ENCODE measurements at places on chromosomes 5 and 9.

GRCh38 chr5:130963798-130964197 lies 201.3 kb downstream of the HINT1 start:
- DNase-seq: no peak

GRCh38 chr9:135413461-135413860 lies 66.1 kb upstream of the PPP1R26 start:
- no peak for DNase-seq

DNA sequence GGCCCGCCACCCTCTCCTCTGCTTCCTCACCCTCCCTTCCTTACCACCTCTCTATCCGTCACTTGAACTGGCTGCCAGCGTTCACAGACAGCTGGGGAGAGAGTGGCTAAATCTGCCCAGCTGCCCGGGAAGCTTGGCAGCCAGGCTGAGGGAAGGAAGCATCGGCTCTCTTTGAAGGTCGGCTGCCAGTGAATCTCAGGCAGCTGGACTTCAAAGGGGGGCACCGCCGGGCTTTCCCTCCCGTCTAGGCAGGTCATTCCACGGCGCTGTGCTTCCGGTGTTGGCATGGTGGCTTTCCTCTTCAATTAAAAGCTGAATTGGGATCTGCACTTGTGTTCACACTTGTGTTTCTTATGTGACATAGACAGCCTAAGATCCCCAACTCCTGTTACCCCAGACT lies 174.0 kb downstream of the GDNF start:
- no peak for DNase-seq

GRCh38 chr5:107486489-107486888 lies 184.2 kb downstream of the EFNA5 start:
- no peak for DNase-seq

- DNase-seq: no peak
Measured at GRCh38 chr5:133698646-133699526, 86.5 kb upstream of the FSTL4 start.

DNA sequence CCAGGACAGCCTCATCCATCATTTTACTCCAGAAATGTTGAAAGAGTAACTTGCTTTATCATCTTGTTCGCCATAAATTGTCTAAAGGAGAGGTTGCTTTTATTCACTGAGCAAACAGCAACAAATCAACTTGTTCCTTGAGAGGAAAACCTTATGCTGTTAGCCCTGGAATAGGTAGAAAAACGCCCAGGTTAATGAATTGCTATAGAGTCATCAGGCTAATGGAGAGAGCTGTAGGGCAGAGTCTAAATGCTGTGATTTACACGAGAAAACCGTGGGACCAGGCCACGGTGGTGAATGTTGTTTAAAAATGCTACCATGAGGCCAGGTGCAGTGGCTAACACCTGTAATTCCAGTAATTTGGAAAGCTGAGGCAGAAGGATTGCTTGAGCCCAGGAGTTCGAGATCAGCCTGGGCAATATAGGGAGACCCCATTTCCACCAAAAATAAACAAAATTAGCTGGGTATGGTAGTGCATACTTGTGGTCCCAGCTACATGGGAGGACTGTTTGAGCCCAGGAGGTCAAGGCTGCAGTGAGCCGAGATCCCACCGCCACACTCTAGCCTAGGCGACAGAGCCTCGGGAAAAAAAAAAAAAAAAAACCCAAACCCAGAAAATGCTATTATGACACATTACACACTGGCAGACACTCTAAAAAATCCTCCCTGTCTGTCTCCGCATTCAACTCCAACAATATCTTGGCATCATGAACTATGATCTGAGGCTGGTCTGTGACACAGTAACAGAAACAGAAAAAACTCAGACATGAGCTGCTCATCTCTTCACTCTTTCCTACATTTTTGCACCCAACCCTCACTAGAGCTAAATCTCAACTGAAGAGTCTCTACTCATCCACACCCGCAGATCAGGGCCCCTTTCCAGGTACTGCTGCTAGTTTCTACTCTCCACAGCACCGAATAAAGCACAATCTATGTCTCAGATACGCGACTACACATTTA lies 118.6 kb upstream of the RETREG1 start:
- no peak for DNase-seq

DNA sequence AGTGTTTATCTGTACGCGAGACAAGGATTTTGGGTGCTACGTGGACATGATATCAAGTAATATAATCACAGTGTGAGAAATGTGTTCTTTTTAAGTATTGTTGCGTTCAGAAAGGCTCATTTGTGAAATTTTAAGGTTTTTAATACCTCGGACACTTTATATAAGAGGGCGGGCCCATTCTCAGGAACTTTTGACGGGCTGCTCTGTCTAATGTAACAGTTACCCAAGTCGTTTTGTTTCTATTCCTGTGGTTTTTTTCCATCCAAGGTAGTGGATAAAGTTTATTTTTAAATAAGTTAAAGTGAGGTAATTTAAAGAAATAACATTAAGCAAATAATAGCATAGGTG lies 525 bp downstream of the SRP19 start:
- DNase-seq: no peak

GRCh38 chr9:113574441-113575262 lies 111.1 kb downstream of the RGS3 start:
- DNase-seq: no peak

- DNase-seq: no peak
Measured at GRCh38 chr5:94326586-94326985, 291.8 kb downstream of the KIAA0825 start.

DNA sequence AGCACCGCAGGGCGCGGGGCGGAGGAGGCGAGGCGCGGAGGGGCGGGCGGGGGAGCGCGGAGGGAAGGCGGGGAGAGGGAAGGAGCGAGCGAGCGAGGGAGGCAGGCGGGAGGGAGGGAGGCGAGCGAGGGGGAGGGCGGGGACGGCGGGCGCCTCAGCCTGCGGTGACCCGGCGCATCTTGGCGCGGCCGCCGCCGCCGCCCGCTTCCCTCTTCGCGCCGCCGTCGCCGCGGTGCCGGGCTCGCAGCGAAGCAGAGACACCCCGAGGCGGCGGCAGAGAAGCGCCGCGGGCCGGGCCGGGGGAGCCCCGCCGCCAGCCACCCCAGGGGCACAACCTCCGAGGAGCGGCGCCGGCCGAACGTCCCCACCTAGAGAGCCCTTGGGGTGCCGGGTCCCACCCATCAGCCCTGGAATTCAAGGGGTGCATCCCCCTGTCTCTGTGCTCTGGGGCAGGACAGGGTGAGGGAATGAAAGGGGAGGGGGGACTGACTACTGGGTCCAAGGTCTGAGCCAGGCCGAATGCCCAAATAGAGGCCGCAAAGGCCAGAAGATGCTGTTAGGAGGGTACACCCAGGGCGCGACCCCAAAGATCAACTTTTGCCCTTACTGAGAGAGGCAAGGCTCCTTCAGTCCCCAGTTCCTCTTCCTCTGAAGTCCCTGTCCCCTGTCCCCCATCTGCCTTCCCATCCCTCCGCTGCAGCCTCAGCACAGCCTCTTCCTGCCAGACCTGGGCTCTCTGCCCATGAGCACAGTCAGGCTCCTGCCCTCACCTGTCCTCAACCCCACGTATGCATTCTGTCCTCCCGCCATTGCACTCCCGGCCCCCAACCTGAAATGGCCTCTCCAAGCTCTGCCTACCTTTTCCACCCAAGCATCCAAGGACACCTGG lies at the start of gene ADAMTS2:
TSS of gene ADAMTS2 (minus strand) at position 29 of the 889 bp plus-strand sequence. CDS start 133 bp downstream, outside the sequence.
- DNase-seq: no peak

DNA sequence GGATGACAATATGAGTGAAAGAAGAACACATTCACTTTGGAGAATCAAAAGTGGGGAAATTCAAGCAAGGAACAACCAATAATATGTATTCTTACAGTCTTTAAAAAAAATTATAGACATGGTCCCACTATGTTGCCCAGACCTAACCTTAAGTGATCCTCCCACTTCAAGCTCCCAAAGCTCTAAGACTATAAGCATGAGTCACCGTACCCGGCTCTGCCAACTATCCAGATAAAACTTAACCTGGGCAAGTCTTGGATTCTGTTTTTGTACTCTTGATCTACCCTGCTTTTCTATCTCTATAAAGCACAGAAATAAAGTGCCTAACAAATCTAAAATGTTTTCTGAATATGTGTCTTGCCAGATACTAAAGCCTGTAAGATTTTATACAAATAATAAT lies 30.9 kb downstream of the CEMIP2 start:
- DNase-seq: no peak

GRCh38 chr9:124629600-124629999 lies 122.4 kb upstream of the NR5A1 start:
- no peak for DNase-seq

GRCh38 chr5:43652537-43653302 lies 49.7 kb downstream of the NNT start:
- DNase-seq: no peak

DNA sequence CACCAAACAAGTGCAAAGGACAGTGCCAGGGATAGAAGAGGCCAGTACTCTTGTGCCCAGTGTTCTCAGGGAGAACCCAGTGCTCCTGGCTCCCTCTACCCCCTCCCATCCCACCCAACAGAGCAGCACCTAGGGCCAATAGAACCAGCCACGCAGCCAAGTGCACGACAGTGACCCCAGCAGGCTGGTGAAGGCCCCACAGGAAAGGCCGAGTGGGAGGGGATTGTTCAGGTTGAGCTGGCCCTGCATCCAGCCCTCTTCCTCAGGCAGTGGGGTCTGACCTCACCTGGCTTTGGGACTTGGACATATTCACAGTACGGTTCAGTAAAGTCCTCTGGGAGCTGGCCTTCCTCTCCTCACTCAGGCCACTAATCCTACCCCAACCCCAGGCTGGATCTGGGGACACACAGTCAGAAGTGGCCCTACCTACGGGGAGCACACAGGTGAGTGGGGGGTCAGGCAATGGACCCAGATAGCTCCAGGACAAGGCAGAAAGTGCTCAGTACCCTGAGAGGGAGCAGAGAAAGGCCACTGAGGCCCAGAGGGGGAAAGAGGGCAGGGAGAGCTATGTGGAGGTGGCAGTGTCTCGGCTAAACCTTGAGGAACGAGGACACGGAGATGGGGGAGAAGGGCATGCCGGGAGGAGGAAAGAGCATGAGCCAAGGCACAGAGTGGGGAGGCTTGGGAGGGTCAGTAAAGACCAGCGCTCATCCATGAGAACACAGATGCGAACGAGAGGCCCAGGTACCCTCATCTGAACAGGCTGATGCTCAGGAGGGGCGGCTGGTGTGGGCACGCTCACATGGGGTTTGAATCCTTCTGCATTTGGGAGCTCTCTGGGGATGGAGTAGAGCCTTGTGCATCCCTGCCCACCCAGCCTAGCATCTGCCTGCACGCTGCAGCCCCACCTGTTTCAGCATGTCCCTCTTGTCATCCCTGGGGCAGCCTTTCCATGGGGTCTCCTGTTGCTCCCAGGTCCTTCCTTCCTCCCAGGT lies 25.6 kb downstream of the POLR1E start:
- DNase-seq: no peak

- no peak for DNase-seq
Measured at GRCh38 chr9:114494776-114495569, 10.3 kb downstream of the WHRN start.

GRCh38 chr5:102782217-102782872 lies 27.2 kb downstream of the PAM start:
- no peak for DNase-seq

DNA sequence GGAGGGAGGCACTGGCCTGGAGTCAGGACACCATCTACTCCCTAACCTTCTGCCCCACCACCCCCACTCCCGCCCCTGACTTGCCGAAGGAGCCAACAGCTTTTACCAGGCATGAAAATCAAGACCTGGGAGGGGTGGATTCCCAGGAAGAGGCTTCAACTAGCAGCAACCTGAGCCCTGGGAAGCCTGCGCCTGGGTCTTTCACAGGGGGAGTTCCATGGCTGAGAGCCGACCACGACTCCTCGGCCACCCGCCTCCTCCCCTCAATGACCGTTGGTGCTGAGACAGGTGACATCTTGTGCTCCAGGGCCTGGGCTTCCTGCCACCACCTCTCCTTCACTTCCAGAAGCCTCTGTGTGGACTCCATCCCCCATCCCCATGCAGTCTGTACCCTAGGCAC lies 37.1 kb downstream of the BARX1 start:
- no peak for DNase-seq

DNA sequence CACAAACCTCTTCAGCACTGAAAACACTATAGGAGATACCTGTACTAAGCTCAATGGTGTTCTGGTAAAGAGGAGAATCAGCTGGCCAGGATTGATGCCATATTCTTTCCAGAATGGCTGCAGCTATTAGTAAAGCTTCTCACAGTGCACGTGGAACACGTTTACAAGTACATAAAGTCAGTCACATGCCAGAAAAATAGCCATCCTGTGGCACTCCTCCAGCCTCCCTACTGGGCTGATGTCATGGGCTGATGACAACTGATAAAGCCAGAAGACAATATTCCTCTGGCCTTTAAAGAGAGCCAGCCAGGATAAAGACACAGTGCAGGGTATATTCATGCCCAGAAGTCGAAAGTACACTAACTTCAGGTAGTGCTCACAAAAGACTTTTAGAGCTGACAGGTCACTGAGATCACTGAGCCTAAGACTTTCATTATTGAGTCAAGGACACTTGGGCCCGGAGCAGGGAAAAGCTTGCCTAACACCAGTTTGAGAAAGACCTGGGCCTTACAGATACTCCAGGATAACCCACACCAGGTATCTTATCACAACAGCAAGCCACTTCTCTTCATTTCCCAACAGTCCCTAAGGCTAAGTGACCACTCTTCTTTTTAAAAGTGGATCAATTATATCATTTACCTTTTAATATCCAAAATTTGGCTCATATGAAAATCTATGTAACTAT lies 29.4 kb downstream of the ABITRAM start:
- DNase-seq: no peak

DNA sequence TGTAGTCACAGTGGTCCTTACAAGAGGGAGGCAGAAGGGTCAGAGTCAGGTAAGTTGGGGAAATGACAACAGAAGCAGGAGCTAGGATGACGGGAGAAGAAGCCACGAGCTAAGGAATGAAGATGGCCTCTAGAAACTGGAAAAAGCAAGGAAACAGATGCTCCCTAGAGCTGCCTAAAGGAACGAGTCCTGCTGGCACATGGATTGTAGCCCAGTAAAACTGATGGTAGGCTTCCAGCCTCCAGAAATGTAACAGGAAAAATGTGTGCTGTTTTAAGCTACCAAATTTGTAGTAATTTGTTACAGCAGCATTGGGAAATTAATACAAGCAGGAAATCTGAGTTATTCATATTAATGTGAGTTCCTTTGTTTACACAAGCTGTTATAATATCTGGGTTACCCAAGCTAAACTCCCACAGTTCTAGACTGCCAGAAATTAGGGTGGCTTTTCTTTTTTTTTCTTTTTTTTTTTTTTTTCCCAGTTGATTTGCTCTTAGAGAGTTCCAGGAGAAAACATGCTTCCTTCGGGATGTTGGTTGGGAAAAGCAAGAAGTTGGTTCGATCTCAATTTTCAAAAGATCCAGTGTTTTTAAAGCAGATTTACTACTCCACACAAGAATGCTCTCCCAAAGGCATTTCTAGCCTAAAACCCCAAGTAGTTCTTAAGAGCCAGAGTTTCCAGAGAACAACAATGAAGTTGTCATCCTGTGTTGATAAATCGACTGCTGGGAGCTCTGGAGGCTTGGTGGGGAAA lies 400.0 kb upstream of the SLC24A2 start:
- no peak for DNase-seq
